Glutamatergic neuron (in vitro differentiated cells): ENCODE measurements at places on chromosomes 12 and 14. TPM values are rescaled to one million over a fixed set of nuclear protein-coding genes. Genes with fewer than 3 reads are reported as not detected.

DNA sequence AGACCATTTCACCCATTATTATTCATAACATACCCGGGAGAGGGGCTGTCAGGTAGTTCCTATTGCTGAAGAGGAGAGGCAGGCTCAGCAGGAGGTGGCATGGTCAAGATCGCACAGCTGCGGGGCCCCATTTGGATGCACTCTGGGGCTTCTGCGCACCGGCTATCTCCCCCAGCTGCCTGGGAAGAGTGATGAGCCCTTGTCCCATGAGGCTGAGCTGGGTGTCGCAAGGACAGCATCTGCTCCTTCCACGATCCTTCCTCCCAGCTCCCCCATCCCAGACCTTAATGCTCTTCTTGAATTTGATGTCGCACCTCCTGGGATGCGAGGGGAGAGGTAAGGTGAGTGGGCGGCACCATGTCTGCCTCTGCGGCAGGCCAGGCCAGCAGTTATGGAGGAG, 62.6 kb downstream of the SLC24A4 start:
- H3K27me3 ChIP-seq: no peaks in the 10 kb centered on the region
- H3K27ac ChIP-seq: no peak overlapping the region
- DNase-seq: no peak
- peaks cover 5% of the 10 kb centered on the region for H3K4me1 ChIP-seq

- H3K4me1 ChIP-seq: peaks cover 35% of the 10 kb centered on the region
- H3K27ac ChIP-seq: no peak overlapping the region
- H3K4me3 ChIP-seq: no peak overlapping the region
- peaks cover 3% of the 10 kb centered on the region for H3K27me3 ChIP-seq
- DNase-seq: no peak
Observed at GRCh38 chr12:124636138-124636978, 68.9 kb upstream of the NCOR2 start.

- H3K4me3 ChIP-seq: no peak overlapping the region
- DNase-seq: no peak
- H3K4me1 ChIP-seq: no peaks in the 10 kb centered on the region
- no peaks in the 10 kb centered on the region for H3K36me3 ChIP-seq
- peaks cover 1% of the 10 kb centered on the region for H3K27me3 ChIP-seq
- H3K27ac ChIP-seq: no peak overlapping the region
Observed at GRCh38 chr12:97568336-97569180, 106.0 kb downstream of the RMST start.

DNA sequence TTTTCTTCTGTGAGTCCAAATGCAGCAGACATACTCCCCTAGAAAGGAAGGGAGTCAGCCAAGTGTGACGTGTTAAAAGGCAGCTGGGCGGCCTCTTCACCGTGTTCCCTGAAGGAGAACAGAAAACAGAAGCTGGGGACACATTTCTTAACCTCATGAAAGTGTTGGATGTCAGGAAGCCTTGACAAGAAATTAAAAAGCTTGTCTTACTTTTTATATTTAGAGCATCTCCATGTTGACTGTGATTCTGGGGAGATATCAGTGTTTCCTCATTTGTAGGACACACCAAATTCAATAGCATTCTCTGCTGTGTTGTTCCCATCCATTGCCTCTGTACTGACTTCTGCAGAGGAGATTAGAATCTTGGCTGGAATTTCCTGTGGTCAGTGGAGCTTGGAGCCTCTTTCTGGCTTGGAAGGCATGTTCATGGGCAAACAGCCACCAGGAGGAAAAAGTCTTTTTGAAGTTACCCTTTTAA, 93.7 kb downstream of the RMST start:
- H3K4me3 ChIP-seq: peak overlapping the region; percentile 3
- peak overlapping the region; percentile 7 for H3K27ac ChIP-seq
- H3K4me1 ChIP-seq: peaks cover 44% of the 10 kb centered on the region
- DNase-seq: peak; percentile 28
- no peaks in the 10 kb centered on the region for H3K36me3 ChIP-seq

- H3K4me1 ChIP-seq: peaks cover 18% of the 10 kb centered on the region
- H3K27ac ChIP-seq: peak overlapping the region; percentile 29
- H3K36me3 ChIP-seq: no peaks in the 10 kb centered on the region
- peaks cover 6% of the 10 kb centered on the region for H3K27me3 ChIP-seq
- DNase-seq: no peak
Observed at GRCh38 chr12:108316176-108317086, 22.7 kb downstream of the CMKLR1 start.

- H3K27me3 ChIP-seq: no peaks in the 10 kb centered on the region
- H3K36me3 ChIP-seq: no peaks in the 10 kb centered on the region
- peaks cover 2% of the 10 kb centered on the region for H3K4me1 ChIP-seq
- no peak for DNase-seq
- no peak overlapping the region for H3K4me3 ChIP-seq
Observed at GRCh38 chr14:50937325-50937724, 7.0 kb downstream of the PYGL start.

DNA sequence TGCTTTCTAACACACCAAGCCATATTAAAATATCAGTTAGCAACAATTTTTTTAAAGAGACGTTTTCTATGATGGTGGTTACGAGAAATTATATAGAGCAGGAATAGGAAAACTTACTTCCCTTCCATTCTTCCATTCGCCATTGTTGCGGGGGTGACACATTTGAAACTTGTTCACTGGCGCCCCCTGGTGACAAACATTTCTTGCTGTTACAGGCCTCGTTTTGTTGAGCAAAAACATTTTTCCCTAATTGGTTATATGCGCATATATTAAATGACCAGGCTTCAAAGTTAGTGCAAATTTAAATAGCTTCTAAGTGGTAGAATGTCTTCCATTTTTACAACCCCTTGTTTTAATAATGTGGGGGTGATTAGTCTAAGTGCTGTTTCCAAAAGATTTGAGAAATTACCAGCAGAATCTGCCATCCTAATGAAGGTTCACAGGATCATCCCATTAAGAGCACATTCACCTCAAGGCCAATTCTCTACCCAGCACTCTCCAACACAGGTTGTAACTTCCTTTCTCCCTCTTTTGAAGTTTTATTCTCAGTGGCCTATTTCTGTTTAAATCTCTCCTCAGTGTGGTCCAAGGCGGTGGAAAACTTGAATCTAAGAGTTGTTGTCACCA, 1124.7 kb downstream of the FLRT2 start:
- peak; percentile 87 for DNase-seq
- H3K4me3 ChIP-seq: no peak overlapping the region
- no peaks in the 10 kb centered on the region for H3K27me3 ChIP-seq
- no peak overlapping the region for H3K27ac ChIP-seq
- peaks cover 8% of the 10 kb centered on the region for H3K4me1 ChIP-seq
- peaks cover 5% of the 10 kb centered on the region for H3K36me3 ChIP-seq

DNA sequence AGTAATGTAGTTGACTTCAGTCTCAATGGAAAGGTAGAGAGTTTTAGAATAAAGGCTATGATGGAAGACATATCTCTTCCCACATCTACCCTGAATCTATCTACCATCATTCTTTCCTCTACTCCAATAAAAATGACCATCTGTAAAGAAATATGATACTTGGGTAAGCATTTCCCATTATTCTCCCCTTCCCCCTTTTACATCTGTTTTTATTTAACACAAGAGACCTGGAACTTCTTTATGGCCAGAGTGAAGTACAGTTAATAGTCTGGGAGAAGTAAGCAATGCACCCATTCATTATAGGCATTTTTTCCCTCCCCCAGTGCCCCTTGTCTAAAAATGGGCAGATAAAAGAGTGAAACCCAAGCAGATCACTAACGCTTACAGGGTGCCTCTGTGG, 6.5 kb downstream of the TPH2 start:
- H3K4me1 ChIP-seq: peaks cover 52% of the 10 kb centered on the region
- H3K36me3 ChIP-seq: no peaks in the 10 kb centered on the region
- no peaks in the 10 kb centered on the region for H3K27me3 ChIP-seq
- DNase-seq: no peak
- peak overlapping the region; percentile 40 for H3K27ac ChIP-seq

DNA sequence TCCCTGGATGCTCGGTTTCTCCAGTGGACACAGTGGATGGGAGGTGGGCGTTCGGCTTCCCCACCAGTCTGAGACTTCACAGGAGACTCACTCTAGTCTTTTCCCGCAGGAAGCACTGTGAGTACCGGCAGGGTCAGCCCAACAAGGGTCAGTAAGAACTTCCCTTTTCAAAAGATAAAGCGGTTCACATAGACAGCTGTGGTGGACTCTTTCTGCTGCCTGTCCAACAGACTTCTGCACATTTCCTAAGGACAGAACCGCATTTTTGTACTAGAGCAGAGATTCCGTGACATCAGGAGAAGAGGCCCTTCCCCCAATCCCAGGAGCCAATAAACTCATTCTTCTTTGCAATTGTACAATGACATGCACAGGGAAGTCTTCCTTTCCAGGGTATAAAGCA, 10.4 kb downstream of the LTBR start:
- H3K36me3 ChIP-seq: no peaks in the 10 kb centered on the region
- H3K27ac ChIP-seq: no peak overlapping the region
- H3K4me3 ChIP-seq: no peak overlapping the region
- no peak for DNase-seq

GRCh38 chr14:93012506-93012905, 89.6 kb downstream of the CHGA start:
- H3K4me3 ChIP-seq: no peak overlapping the region
- H3K4me1 ChIP-seq: peaks cover 61% of the 10 kb centered on the region
- peaks cover 4% of the 10 kb centered on the region for H3K36me3 ChIP-seq
- peak overlapping the region; percentile 68 for H3K27ac ChIP-seq
- DNase-seq: no peak

GRCh38 chr12:13124656-13125505, 21.4 kb upstream of the GSG1 start:
- H3K27ac ChIP-seq: no peak overlapping the region
- H3K36me3 ChIP-seq: no peaks in the 10 kb centered on the region
- no peak overlapping the region for H3K4me3 ChIP-seq
- H3K4me1 ChIP-seq: no peaks in the 10 kb centered on the region

- no peaks in the 10 kb centered on the region for H3K4me1 ChIP-seq
- no peak overlapping the region for H3K4me3 ChIP-seq
- no peaks in the 10 kb centered on the region for H3K36me3 ChIP-seq
- peaks cover 3% of the 10 kb centered on the region for H3K27me3 ChIP-seq
- no peak overlapping the region for H3K27ac ChIP-seq
Observed at GRCh38 chr12:19712041-19712440, 272.7 kb downstream of the AEBP2 start.

DNA sequence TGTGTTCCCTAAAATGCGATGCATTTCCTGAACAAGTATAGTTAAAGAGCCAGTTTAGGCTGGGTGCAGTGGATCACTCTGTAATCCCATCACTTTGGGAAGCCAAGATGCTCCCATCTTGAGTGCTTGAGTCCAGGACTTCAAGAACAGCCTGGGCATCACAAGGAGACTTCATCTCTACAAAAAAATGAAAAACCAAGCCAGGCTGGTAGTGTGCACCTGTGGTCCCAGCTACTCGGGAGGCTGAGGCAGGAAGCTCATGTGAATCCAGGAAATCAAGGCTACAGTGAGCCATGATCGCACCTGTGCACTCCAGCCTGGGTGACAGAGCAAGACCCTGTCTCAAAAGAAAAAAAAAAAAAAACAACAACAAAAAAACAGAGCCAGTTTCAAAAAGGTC, 26.3 kb downstream of the HECTD1 start:
- DNase-seq: no peak
- H3K4me3 ChIP-seq: no peak overlapping the region
- no peaks in the 10 kb centered on the region for H3K36me3 ChIP-seq
- no peaks in the 10 kb centered on the region for H3K4me1 ChIP-seq

Gene SLC35F4
- not detected for total RNA-seq

Gene C1RL
- 12.8 TPM for total RNA-seq

Gene RND1
- 1.8 TPM for total RNA-seq

Gene PTPN21
- 63.0 TPM for total RNA-seq
